ENCODE measurements at places on chromosomes 1 and 21.

GRCh38 chr1:207922554-207922953 lies 11.6 kb upstream of the CD34 start:
- DNase-seq: no peak

GRCh38 chr1:51855624-51856023 lies 22.9 kb downstream of the NRDC start:
- DNase-seq: no peak

DNA sequence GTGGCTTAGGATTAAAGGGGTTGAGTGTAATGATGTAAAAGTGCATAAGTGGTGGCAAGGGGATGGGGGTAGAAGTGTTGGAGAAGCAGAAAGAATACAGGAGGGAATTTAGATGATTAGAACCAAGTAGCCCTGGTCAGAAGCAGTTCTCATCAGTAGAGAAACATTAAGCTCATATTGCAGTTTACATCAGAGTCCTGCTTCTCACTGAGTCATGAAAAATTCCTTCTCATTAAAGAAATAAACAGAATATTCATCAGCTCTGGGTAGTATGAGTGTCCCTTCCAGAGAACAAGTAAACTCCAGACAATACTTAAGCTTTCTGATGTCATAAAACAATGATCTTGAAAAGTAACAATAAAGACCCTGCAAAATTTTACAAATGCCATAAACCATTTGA lies 36.5 kb downstream of the LRRIQ3 start:
- no peak for DNase-seq

DNA sequence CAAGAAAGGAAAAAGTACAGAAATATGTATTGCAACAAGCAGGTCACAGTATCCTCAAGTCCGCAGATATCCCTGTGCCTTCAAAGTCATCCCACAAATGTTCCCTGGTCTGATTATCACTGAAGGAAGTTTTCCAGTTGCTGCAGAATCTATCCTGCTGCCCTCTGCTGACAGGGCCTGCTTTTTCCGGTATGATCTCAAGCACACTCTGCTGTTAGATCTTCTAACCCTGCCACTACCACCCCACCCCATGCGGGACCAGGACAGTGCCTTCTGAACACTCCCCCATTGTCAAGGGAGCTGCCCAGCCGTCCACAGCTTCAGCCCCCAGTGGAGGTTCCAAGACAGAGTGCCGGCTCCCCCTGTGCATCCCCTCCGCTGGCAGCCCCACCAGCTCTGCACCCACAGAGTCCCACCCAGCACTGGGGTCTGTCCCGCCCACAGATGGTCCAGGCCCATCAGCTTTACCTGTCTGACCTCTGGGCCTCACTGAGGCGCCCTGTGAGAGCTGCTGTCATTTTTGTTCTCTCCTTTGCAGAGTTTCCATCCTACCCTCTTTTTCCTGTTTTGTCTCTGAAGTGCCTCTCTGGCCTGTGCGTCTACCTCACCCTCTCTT lies 27.9 kb downstream of the FAM163A start:
- DNase-seq: no peak

- peak; percentile 36 for DNase-seq
These were observed 2.1 kb upstream of the KIF21B start for GRCh38 chr1:201025571-201026002.

DNA sequence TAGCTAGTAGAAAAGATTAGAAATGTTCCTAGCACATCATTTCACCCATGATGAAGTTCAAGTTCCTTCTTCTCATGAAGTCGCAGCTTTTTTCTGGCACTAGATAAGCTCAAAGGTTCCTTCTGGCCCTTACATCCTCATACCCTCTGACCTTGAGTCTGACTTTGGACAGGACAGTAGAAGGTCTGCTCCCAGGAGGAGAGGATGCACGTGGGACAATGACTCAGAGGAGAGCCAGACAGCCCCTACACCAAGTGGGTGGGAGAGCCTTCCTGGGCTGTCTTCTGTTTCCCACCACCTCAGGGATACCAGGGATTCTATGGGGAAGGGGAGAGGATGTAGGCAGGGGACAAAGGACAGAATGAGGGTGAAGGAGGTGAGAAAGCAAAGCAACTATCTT lies 86.0 kb downstream of the HHIPL2 start:
- no peak for DNase-seq

- DNase-seq: no peak
These were observed 6.6 kb downstream of the CBR3 start for GRCh38 chr21:36141513-36141925.

- DNase-seq: no peak
These were observed 240.2 kb downstream of the AJAP1 start for GRCh38 chr1:4894566-4894965.

- DNase-seq: no peak
These were observed 34.1 kb downstream of the OPTC start for GRCh38 chr1:203528063-203528462.

DNA sequence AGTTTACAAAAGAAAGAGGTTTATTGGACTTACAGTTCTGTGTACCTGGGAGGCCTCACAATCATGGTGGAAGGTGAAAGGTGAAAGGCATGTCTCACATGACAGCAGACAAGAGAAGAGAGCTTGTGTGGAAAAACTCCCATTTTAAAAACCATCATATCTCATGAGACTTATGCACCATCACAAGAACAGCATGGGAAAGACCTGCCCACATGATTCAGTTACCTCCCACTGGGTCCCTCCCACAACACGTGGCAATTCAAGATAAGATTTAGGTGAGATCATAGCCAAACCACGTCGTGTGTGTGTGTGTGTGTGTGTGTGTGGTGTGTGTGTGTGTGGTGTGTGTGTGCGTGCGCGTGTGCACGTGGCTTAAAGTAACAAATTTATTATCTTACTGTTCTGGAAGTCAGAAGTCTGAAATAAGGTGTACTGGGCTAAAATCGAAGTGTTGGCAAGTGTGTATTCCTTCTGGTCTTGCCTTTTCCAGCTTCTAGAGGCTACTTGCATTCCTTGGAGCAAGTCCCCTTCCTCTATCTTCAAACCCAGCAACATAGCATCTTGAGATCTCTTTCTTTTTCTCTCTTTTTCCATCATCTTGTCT lies 48.1 kb upstream of the MPC2 start:
- no peak for DNase-seq

GRCh38 chr1:31541194-31541593 lies 35.1 kb upstream of the TINAGL1 start:
- no peak for DNase-seq

DNA sequence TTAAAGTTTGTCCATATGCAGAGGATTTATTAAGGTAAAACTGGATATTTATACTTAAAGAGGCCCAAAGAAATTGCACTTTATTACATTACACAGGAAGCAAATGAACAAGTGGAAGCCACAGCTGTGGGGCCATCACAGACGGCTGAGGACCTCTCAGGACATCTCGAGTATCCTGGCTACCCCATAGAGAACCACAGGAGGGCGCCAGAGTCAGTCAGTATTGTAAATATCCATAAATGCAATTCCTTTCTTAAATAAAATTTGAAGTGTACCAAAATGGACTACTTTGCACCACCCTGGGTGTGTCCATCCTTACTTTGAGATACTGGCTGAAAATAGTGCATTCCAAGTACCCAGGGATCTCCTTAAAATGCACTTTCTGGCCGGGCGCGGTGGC lies 257.2 kb downstream of the MRPL39 start:
- DNase-seq: no peak
